NT2/D1 (cell line): ENCODE measurements at places on chromosomes 6 and 20.

GRCh38 chr6:166572370-166573261 lies 13.9 kb downstream of the RAMACL start:
- peak; percentile 43 for DNase-seq

DNA sequence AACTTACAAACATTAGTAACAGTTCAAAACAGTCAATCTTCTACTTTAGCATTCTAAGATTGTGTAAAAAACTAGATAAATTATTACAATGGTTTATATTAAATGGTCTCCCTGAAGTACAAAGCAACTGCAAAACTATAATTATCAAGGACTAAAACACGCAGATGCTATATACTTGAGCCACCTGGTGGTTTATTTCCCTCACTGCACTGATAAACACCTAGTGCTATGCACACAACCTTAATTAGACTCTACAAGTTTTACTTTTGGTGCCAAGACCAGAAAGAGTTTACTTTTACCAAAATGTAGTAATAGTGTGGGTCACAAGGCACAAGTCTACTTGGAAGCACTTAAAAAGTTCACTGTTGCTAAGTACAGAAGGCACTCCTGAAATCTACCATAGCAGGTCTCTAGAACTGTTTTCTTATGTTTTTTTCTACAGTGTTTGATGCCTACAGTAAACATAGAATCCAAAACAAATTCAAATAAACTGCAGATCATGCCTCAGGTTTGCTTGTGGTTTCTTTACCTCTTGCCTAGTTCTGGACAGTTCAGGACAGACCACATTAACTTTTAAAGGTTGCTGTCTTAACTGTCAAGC lies 49.2 kb downstream of the GMDS start:
- peak; percentile 9 for DNase-seq

GRCh38 chr6:43929511-43929910 lies 159.5 kb downstream of the VEGFA start:
- no peak for DNase-seq

- no peak for DNase-seq
Measured at GRCh38 chr6:95133578-95133977, 443.8 kb upstream of the MANEA start.

DNA sequence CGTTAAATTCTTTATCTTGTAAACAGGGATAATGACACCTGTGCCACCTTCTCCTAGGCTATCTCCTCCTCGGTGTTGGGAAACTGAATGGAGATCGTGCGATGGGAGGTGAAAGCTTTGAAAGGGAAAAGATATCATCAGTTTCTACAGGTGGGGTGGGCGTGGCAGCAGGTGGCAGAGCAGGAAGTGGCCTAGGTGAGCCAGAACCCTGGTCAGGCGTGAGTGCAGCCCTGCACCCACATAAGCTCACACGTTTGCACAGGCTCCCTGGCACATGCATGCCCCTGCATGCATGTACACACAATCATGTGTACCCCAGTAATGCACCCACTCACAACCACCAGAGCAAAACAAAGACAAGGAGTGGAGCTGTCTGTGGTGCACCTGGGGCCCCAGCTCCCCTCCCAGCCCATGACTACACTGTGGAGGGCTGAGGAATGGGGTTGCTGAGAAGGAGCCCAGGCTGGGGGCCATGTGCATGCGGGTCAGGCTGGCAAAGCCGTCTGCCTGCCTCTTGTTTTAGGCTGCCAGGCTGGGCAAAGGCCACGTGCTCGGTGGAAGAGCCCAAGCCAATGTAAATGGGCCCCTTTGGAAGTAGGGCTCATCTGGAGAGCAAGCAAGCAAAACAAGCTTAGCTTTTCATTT lies 61.5 kb downstream of the TFAP2C start:
- no peak for DNase-seq

DNA sequence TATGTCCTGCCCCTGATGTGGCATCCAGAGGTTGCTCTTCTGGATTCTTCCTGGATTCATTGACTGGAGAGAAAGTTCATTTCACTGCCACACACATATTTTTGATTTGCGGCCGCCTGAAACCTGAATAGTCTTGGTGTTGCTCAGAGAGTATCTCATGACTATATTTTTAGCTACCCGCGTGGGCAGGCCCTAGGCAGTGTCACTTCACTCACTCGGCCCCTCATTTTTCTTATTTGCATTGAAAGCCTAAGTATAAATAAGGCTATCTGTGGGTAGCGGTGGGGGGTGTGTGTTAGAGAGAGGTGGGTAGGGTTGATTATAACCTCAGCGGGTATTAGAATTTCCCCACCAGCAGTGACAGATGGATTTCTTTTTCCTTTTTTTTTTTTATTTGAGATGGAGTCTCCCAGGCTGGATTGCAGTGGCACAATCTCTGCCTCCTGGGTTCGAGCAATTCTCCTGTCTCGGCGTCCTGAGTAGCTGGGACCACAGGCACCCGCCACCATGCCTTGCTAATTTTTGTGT lies 113.5 kb downstream of the JARID2 start:
- no peak for DNase-seq

- no peak for DNase-seq
Measured at GRCh38 chr6:157944983-157945931, 36.4 kb upstream of the SYNJ2 start.

DNA sequence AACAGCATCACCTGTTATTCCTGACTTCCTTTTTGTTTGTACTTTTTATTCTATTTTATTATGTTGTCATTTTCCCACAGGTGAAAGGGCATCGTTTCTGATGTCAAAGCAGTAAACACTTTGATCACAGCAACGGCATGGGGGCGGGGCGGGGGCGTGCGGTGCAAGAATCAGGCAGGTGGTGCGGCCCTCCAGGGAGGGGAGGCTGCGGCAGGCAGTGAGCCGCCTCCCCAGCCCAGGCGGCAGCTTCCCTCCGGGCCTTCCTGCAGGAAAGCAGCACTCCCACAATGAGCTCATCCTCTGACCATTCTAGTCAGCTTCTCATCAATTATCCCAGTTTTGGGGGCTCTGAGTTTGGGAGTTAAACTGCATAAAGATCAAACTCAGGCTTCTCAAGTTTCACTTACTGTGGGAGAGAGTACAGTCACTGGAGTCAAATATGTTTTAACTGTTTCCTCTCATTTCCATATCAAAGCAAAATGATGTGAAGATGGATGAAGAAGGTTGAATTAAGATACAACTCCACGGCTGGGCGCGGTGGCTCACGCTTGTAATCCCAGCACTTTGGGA lies 608.4 kb upstream of the AGPAT4 start:
- no peak for DNase-seq

GRCh38 chr20:17334932-17335331 lies 108.1 kb downstream of the PCSK2 start:
- DNase-seq: no peak

- DNase-seq: no peak
Measured at GRCh38 chr20:2557873-2558580, 21.7 kb downstream of the TMC2 start.

DNA sequence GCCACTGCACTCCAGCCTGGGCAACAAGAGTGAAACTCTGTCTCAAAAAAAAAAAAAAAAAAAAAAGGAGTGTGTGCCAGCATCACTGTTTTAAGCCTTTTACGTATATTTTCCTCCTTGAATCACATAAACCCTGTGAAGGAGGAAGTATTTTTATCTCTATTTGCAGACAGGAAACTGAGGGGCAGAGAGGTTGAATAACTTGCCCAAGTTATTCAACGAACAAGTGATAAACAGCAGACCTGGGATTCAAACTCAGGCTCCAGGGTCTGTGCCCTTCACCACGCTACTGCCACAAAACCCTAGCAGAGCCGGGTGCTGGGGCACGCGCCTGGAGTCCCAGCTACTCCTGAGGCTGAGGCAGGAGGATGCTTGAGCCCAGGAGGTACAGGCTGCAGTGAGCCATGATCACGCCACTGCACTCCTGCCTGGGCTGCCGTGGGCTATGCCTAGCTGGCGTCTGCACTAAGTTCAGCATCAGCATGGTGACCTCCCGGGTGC lies 9.4 kb upstream of the AVP start:
- no peak for DNase-seq

DNA sequence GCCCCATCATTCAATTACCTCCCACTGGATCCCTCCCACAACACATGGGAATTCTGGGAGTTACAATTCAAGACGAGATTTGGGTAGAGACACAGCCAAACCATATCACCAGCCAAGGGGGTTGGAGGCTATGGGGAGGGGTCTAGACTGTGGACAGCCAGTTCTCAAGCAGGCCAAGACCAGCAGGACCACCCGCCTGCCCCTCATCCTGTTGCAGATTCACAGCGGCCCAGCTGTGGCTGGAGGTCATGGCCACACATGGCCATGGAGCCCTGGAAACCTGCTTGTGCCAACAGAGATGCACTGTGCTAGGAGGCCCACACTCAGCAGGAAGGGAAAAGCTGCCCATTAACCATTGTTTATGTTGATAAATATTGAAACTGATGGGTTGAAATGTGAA lies 240.5 kb downstream of the TTLL2 start:
- no peak for DNase-seq

DNA sequence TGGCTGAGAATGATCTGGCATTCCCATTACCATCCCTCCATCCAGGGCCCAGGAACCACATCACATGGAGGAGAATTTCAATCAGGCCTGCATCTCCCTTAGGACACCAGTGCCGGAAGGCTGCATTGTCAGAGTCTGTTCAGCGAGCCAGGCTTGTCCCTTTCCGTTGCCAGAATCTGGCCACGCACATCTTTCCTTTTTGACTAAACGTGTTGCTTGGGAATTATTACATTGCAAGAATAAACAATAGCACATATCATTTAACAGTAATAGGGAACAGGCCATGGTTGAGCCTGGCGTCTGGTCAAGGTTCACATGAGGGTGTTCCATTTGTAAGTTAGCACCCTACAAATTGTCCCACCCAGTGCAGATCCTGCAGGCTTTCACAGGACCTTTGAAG lies 42.8 kb downstream of the SOBP start:
- DNase-seq: no peak

DNA sequence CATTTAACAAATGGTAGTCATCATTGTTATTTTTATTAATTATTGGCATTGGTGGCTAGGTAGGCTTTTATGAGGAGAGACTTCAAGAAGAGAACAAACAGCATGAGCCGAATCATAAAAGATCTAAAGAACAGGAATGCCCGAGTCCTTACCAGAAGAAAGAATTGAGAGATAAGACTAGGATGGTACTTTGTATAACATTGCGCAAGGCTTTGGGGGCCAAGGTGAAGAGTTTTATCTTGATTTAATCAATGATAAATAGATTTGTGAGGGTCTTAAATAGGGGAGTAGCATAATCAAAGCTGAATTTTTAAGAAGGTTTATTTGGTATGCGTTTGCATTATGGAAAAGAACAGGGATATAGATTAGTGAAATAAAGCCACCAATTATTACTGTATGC lies 15.4 kb downstream of the CDC40 start:
- DNase-seq: no peak

GRCh38 chr6:22751223-22751622 lies 181.9 kb downstream of the HDGFL1 start:
- DNase-seq: no peak

- DNase-seq: no peak
Measured at GRCh38 chr6:163839296-163839695, 424.8 kb downstream of the QKI start.

- DNase-seq: no peak
Measured at GRCh38 chr6:7546896-7547295, 5.4 kb downstream of the DSP start.

DNA sequence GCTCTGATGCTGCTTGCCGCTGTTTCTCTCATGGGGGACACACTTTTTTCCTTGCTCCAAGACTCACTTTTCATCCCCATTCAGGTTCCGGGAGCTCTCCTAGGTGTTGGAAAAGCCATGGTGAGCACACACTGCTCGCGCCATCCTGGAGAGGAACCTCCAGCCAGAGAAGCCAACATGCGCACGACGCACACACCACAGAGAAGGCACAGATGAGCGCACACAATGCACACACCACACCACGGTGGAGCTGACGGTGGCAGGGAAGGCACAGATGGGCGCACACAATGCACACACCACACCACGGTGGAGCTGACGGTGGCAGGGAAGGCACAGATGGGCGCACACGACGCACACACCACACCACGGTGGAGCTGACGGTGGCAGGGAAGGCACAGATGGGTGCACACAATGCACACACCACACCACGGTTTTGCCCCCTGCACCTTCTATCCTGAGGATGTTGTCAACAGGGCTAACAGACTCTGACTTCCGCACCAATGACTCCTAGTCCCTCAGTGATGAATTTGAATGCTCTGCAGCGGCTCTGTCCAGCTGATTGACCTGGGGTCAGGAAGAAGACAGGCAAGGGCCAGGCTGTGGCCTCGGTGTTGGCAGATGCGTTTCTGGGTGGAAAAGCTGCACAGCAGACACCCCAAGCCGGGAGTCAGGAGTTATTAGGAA lies 154.7 kb downstream of the ERMARD start:
- no peak for DNase-seq

DNA sequence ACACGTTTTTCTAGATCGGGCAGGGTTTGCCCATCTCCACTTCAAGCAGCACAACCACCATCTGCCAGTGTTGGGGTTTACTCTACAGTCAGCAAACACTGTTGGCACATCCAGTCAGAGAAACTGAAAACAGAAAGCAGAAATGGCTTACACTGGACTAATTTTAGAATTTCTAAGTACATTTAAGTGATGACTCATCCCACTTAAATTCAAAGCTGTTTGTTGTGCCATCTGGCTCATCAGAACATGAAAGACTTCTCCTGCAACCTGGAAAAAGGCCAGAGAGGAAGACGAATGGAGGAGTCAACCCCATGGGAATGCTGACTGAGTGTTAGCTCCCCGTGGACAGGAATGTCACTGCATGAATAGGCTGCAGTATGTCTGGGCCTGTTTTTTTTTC lies 21.8 kb downstream of the FAM209B start:
- DNase-seq: peak; percentile 23

DNA sequence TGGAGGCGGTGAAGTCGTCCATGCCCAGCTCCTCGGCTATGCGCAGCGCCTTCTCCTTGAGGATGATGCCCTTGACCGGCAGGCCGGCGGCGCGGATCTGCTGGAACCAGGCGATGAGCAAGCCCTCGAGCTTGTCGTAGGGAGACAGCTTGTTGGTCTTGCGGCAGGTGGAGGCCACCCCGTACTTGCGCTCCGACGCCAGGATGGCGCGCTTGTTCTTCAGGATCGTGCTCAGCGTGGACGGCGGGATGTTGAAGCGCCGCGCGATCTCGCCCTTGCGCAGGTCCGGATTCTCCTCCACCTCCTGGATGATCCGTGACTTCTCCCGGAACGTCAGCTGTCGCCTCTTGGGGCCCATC lies 435 bp downstream of the CENPB start:
- no peak for DNase-seq

DNA sequence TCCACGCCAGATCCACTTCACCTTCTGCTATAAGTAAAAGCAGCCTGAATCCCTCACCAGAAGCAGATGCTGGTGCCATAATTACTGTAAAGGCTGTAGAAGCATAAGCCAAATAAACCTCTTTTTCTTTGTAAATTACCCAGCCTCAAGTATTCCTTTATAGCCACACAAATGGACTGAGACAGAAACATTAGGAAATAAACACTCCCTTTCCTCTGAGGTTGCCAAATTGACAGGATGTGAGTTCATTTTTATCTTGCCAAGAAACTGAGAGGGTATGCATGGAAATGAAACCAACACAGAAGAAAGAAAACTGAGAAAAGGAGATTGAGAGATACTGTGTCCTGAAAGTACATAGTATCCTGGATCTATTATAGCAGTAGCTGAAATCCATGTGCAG lies 481.2 kb downstream of the HAO1 start:
- no peak for DNase-seq
